ENCODE measurements at places on chromosomes 2 and 18.

DNA sequence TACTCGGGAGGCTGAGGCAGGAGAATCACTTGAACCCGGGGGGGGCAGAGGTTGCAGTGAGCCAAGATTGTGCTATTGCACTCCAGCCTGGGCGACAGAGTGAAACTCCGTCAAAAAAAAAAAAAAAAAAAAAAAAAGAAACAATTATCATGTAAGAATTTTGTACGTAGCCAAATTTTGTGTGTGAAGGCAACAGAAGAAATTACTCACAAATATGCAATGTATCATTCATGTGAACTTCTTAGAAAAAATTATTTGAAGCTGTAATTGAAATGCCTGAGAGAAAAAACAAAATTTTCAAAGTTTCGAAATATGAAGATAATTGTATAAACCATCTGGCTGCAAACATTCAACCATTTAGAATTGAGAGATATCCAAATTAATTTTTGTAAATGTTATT lies 204.8 kb upstream of the PARD3B start:
- no peak for DNase-seq

DNA sequence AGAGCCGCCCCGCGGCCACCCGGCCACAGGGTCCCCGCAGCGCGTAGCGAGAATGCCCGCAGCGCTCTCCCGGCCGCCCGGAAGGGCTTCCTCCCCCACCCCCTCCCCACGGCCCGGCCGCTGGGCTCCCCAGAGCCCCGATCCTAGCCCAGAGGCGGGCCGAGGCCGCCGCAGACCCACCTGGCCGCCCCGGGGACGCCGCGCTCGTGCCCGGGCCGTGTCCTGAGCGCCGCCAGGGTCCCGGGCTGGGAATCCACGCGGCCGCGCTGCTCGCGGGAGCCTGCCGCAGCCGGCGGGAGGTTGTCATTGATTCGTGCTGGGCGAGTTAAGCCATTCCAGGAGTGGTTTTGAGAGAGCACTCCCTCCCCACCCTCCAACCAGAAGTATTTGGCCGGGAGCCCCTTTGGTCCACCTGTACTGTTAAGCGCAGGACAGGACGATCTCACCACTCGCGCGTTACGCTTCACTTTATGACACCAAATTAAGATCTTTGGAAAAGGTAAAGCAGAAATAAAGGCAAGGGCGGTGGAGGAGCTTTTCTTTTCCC lies 206.4 kb upstream of the SMAD2 start:
- DNase-seq: no peak

- no peak for DNase-seq
Measured at GRCh38 chr2:233044974-233045605, 12.6 kb downstream of the NEU2 start.

DNA sequence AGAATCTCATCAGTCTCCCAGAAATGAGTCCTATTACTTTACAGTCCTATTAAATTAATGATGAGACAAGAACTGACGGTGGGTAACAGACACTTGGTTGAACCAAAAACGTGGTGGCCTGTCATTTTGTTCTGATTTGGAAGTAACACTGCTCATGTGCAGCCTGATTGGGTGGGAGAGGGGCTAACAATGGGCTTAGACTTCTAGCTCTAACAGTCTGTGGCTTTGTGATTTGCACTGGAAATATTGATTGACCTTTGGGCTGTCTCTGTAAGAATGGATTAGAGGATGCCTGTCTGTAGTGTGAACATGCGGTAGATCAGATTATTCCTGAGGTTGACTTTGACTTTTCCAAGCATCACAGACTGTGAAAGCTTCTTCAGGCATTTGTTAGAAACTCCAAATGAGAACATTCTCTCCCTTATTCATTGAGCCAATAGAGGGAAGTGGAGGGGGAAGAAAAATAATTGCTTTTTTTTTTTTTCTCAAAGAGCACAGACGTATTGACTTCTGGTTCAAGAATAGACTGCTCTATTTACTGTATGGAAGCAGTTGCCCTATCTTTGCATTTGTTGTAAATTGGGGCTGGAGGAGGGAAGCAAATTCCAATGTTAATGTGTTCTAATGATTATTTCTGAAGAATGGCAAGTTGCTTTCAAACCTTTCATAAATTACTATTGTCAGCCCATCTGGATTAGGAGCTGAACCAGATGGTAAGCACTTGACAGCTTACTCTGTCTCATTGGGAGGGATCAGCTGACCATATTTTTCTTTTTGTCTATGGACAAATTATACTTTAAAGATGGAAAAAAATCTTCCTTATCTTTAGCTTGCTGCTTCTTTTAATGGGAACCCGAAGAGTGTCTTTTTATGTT lies 85.8 kb upstream of the TTN start:
- no peak for DNase-seq

GRCh38 chr2:53312721-53313120 lies 454.9 kb upstream of the CHAC2 start:
- no peak for DNase-seq

- DNase-seq: no peak
Measured at GRCh38 chr18:56980151-56980550, 166.7 kb upstream of the BOD1L2 start.

- peak; percentile 20 for DNase-seq
Measured at GRCh38 chr2:224524657-224525056, 60.5 kb downstream of the CUL3 start.

- DNase-seq: peak; percentile 15
Measured at GRCh38 chr2:238379096-238379810, 47.5 kb upstream of the ASB1 start.

GRCh38 chr18:46423226-46423805 lies 233.7 kb downstream of the LOXHD1 start:
- no peak for DNase-seq

GRCh38 chr2:86672027-86672545 lies 48.0 kb upstream of the RMND5A start:
- no peak for DNase-seq

GRCh38 chr2:4499316-4500030 lies 796.1 kb downstream of the DCDC2C start:
- DNase-seq: no peak

GRCh38 chr18:2409906-2410305 lies 161.4 kb downstream of the METTL4 start:
- DNase-seq: no peak

GRCh38 chr2:192546565-192546964 lies 351.8 kb upstream of the TMEFF2 start:
- DNase-seq: no peak

- no peak for DNase-seq
Measured at GRCh38 chr2:239157771-239158170, 243.0 kb downstream of the HDAC4 start.

DNA sequence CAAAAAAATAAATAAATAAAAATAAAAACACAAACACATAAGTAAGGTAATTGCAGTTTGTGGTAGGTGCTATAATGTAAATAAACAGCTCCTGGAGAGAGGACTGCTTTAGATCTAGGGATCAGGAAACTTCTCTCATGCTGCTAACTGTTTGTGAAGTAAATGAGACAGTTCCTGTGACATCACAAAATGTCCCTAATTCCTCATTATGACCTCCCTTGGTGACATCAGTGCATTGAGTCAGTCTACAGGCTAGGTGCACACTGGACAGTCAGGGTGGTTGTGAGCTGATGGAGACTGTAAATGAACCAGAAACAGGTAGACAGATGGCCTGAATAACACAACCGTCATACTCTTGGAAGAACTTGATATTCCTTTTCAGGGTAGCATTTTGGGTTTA lies 13.4 kb downstream of the ERICH2 start:
- no peak for DNase-seq

DNA sequence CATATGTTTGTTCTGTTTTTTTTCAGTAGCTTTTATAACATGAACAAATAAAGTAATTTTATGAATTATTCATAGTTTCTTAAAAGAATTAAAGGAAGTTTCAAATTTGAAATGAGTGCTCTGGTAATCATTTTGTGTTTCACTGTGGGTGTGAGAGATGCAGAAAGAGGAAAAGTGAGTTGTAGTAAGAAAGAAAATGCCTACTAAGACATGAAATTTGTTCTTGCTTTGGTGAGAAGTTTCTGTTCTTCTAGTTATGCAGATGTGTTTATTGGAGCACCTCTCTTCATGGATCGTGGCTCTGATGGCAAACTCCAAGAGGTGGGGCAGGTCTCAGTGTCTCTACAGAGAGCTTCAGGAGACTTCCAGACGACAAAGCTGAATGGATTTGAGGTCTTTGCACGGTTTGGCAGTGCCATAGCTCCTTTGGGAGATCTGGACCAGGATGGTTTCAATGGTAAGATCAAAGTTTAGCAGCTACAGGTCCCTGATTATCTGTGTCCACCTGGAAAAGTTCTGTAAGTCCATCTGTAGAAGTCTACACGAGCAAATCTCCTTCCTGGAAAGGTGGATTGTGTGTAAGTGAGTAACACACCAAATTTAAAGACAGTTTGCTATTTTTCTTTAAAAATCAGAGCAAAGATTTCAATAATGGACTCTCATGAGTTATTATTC lies 51.4 kb downstream of the ITGAV start:
- DNase-seq: no peak

GRCh38 chr18:58870130-58870529 lies 5.5 kb downstream of the ZNF532 start:
- DNase-seq: no peak

DNA sequence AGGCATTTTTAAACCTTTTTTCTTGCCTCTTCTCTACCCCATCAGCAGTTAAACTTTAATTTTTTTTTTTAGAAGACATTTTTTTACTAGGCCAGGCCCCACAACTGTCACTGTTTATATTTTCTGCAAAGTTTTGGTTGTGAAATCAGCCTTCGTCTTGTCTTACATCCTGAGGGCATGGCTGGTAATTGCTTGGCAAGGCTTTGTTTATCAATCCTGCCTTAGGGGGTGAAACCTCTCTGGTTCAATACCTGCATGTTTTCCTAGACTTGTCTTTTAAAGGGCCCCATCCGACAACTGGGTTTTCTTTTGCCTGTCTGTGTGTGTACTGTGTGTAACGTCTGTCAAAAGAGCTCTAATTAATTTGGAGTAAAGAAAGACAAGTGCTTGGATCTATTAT lies 330.0 kb upstream of the CWC22 start:
- no peak for DNase-seq

GRCh38 chr2:85148190-85148589 lies 15.0 kb downstream of the TCF7L1 start:
- DNase-seq: no peak

DNA sequence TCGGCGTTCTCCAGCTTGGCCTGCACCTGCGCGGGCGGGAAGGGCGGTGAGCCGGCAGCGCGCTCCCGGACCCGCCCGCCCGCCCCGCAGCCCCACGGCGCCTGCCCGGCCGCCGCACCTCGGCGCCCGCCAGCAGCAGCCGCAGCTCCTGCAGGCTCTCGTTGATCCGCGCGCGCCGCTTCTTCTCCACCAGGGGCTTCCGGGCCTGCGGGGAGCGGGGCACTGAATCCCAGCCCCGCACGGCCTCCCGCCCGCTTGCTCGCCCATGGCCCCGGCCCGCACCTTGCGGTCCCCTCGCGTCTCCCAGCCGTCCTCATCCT lies 335 bp downstream of the HES6 start:
- DNase-seq: no peak

- no peak for DNase-seq
Measured at GRCh38 chr18:2984703-2985261, 28.2 kb downstream of the LPIN2 start.

DNA sequence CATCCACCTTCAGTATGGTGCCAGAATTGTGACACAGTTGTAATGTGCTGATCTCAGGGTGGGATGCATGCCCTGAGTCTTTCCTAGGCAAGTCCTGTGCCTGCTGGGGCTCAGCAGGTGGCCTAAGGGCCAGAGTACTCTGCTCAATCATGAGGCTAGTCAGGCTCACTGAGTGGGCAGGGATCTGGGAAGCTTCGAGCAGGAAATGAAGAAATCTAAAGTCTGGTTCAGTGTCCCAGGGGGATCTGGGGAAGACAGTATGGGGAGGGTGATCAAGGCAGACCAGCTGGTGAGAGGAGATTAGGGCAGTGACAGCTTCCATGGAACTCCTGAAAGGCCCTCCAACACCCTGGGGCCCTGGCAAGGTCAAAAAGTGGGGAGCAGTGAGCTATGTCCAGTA lies 8.9 kb upstream of the ANKRD29 start:
- DNase-seq: no peak

DNA sequence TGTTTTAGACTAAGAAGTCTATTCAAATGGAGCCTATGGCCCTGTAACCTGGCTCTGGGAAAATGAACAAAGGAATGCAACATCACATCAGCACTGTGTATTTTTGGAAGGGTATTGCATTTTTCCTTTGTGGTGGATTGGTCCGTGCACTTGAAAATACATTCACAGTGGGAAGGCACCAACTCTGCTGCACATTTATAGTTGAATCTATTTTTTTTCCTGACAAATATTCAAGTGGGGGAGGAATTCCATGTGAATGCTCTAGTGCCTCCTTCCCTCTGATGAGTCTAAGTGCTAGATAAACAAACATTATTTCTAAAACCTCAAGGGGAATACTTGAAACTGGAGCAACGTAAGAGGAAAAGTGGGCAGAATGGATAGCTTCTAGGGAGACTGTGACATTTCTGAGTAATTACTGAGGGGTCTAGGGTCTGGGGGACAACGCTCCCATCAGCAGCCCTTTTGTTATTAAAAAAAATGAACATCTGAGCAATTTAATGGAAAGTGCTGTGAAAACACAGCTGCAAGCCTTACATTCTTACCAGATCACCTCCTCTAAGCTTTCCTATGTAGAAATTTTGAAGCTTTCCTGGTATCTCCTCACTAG lies 208.2 kb downstream of the SLC8A1 start:
- no peak for DNase-seq

DNA sequence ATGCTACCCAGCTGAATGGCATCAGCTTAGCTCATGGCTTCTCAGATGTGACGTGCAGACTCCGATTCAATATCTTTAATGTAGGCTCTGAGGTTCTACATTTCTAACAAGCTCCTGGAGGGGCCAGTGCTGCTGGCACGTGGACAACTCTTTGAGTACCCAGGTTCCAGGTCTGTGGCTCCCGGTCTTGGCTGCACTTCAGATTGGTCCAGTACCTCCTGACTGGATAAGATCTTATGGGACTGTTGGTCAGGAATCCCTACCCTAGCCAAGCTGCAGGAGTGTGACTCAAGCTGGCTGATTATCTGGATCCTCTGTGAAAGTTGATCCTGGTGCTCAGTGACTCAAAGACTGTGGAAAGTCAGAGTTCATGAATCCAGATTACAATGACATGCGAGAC lies 222.1 kb downstream of the ANKRD30B start:
- DNase-seq: no peak

GRCh38 chr2:42904576-42904876 lies 112.1 kb upstream of the HAAO start:
- no peak for DNase-seq

DNA sequence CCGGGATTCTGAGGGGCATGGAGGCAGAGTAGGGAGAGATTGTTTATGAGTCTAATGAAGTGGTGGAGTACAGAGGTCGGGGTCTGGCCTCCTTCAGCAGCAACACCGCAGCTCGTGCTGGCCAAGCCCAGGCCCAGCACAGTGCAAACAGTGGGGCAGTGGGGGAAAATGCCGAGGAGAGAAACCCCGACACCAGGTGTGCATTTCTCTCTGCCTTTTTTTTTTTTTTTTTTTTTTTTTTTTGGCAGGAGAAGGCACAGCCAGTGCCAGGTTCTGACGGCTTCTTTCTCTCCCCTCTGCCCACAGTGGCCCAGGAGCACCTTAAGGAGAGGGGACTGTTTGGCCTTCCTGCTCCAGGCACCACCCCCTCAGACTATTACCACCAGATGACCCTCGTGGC lies 219.3 kb downstream of the GLI2 start:
- no peak for DNase-seq
